ENCODE measurements at places on chromosomes 5 and 9.

GRCh38 chr9:132210472-132211145, 48.8 kb downstream of the NTNG2 start:
- DNase-seq = peak; percentile 54

GRCh38 chr9:123072407-123072995, 39.0 kb downstream of the GPR21 start:
- DNase-seq = no peak

- no peak for DNase-seq
Measured at GRCh38 chr9:83070261-83070660, 7.3 kb upstream of the RASEF start.

DNA sequence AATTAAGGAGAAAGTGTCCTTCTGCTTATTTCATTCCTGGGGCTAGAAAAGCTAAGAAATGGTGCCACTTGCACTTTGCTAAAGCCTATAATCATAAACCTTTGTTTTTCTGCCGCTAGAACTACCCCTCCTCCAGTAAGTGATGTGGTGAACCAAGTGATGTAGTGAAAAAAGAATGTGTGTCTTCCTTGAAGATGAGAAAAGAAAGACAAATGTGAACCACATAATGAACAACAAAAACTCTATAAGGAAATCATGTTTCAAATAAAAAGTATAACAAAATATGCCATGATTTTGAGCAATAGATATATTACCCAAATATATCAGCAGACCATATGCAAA, 179.0 kb upstream of the SGCD start:
- no peak for DNase-seq

DNA sequence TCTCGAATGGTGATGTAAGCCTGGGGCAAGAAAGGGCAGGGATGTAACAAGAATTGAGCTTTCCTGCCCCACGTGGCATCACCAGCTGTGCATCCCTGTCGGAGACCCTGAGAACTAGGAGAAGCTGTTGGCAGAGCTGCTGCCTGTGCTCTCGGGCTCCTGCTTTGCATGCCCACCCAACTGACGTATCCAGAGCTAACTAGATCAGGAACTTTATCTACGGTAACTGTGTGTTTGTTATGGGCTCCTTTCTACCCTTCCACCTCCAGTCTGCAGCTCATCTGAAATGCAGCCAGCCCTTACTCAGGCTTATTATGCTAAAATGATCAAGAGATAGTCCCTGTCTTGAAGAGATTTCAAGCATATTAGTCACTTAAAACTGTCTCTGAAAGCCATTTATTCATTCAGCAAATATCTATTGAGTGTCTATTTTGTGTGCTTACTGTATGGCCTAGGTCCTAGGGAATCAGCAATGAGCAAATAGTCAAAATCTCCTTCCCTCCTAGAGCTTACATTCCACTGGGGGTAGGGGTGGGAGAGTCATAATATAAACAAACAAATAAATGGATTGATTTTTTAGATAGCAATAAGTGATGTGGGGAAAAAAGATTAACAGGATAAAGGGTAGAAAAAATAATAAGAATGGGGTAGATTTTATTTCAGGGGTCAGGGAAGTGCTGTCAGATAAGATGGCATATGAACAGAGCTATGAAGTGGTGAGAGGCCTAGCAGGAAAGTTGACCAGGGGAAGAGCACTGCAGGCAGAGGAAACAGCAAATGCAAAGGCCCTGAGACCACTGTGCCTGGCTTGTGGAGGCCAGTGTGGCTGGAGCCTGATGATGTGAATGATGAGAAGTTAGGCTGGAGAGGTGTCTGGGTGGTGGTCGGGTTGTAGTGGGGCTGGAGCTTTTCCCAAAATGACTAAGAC, 118.2 kb downstream of the GALNT10 start:
- DNase-seq = no peak

GRCh38 chr9:16682273-16682672, 188.2 kb downstream of the BNC2 start:
- DNase-seq = no peak

GRCh38 chr9:93905473-93906133, 49.6 kb downstream of the BARX1 start:
- DNase-seq = no peak

DNA sequence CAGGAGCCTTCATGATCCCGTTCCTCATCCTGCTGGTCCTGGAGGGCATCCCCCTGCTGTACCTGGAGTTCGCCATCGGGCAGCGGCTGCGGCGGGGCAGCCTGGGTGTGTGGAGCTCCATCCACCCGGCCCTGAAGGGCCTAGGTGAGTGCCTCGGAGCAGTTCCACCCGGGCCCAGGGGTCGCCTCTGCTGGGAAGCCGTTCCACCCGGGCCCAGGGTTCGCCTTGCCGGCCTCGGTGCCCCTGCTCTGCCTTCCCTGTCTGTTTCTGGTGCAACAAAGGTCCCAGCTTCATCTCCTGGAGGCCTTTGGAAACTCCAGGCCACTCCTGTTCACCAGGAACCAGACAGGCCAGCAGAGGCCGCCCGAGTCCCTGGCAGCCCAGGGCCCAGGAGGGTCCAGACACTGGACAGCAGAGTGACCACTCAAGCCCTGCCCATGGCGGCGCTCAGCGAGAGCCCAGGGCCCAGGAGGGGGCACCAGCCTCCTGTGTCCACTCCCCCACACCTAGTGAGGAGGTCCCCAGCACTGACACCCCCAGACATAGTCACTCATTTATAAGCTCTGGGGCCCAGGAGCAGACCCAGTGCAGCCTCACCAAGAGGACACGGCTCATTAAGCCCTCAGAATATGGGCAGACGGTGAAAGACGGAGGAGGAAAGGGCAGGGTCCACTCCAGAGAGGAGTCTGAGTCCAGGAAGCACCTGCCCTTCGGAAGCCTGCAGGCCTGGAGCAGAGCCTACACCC, 7.5 kb downstream of the SLC6A19 start:
- no peak for DNase-seq

GRCh38 chr5:30001826-30002225, 1191.7 kb upstream of the CDH6 start:
- no peak for DNase-seq

GRCh38 chr5:14246350-14247053, 103.4 kb downstream of the TRIO start:
- DNase-seq = no peak

DNA sequence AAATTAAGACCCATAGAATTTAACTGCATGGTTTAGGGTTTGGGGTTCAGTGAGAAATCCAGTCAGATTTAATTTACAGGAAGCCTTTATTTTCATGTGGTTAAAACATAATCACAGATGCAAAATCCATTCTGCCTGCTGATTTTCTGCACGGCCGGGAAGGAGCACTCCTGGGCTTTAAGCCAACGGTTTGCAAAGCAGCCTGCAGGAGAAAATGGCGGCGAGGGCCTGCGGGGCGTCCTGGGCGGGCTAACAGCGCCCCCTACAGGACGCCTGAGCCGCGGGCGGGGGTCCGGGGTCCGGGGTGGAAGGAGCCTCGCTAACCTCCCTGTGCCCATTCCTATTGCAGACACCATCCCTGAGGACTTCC, 47.6 kb downstream of the THBS4 start:
- peak; percentile 66 for DNase-seq

DNA sequence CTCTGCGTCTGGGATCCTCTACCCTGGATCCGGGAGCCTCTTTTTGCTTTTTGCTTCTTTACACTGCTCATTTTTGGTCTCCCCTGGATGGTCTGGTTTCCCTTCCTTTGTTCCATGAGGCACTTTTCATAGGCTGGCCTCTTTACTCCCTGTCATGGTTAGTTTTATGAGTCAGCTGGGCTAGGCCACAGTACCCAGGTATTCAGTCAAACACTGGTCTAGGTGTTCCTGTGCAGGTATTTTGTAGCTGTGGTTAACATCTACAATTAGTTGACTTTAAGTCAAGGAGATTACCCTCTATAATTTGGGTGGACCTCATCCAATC, 17.5 kb downstream of the ANKRD33B start:
- DNase-seq = no peak

- no peak for DNase-seq
Measured at GRCh38 chr5:10520706-10521105, 43.2 kb upstream of the ANKRD33B start.

DNA sequence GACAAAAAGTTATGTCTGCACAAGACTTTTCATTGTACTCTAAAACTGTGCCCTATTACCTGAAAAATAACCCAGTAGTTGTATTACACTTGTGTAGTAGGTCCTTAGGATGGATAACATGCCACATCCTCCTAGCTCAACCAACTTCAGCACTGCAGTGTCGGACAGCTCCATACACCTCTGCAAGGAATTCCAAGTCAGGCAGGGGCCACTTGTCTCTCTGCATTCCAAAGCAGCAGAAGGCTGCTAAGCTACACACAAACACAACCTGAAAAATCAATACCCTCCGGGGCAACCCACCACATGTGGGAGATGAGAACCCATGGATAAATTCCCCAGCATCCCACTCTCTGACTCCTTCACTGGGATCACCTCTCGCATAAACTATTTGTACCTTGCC, 50.2 kb downstream of the MED10 start:
- DNase-seq = peak; percentile 51
